ENCODE measurements at places on chromosomes 5 and 9. TPM values are rescaled to one million over a fixed set of nuclear protein-coding genes. Genes with fewer than 3 reads are reported as not detected.

GRCh38 chr5:157352756-157353340 lies 86.9 kb downstream of the CYFIP2 start:
- H3K27me3 ChIP-seq, result no peaks in the 10 kb centered on the region
- no peaks in the 10 kb centered on the region for H3K36me3 ChIP-seq
- no peak overlapping the region for H3K27ac ChIP-seq
- no peaks in the 10 kb centered on the region for H3K4me1 ChIP-seq
- H3K4me3 ChIP-seq, result no peak overlapping the region

- H3K4me1 ChIP-seq, result peaks cover 10% of the 10 kb centered on the region
- no peak overlapping the region for H3K4me3 ChIP-seq
- no peak for DNase-seq
- H3K27ac ChIP-seq, result no peak overlapping the region
- no peaks in the 10 kb centered on the region for H3K36me3 ChIP-seq
- no peaks in the 10 kb centered on the region for H3K27me3 ChIP-seq
Measured at GRCh38 chr9:88197781-88198340, 59.6 kb upstream of the SPATA31C2 start.

DNA sequence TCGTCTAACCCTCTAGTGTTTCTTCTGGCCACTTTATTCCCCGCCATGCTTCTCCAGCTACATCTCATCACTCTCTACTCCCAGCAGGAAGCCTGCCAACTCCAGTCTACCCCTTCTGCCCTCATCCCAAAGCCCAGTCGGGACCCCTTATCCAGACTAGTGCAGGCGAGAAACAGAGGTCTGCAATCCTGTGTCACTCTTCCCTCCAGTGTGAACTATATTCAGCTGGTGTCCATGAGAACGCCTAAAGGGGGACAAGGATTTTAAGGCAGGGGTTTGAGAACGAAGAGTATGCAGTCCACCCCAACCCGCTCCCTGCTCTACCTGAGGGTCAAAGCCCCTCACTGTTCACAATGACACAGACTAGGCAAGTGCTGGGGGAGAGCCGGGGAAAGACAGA lies 41.7 kb upstream of the GABRP start:
- H3K4me1 ChIP-seq, result no peaks in the 10 kb centered on the region
- H3K27ac ChIP-seq, result no peak overlapping the region
- no peak overlapping the region for H3K4me3 ChIP-seq
- peaks cover 21% of the 10 kb centered on the region for H3K27me3 ChIP-seq

GRCh38 chr9:133690081-133690561 lies 48.0 kb downstream of the SARDH start:
- no peak for DNase-seq
- H3K36me3 ChIP-seq, result peaks cover 40% of the 10 kb centered on the region
- no peaks in the 10 kb centered on the region for H3K27me3 ChIP-seq
- no peak overlapping the region for H3K4me3 ChIP-seq
- no peak overlapping the region for H3K27ac ChIP-seq

- H3K27ac ChIP-seq, result no peak overlapping the region
- no peaks in the 10 kb centered on the region for H3K36me3 ChIP-seq
- H3K27me3 ChIP-seq, result no peaks in the 10 kb centered on the region
- H3K4me3 ChIP-seq, result no peak overlapping the region
Measured at GRCh38 chr5:128674837-128675446, 136.9 kb upstream of the FBN2 start.

GRCh38 chr5:143664623-143665022 lies 147.3 kb upstream of the HMHB1 start:
- H3K27ac ChIP-seq, result no peak overlapping the region
- no peaks in the 10 kb centered on the region for H3K36me3 ChIP-seq
- H3K4me1 ChIP-seq, result peaks cover 28% of the 10 kb centered on the region
- H3K4me3 ChIP-seq, result no peak overlapping the region

- no peaks in the 10 kb centered on the region for H3K27me3 ChIP-seq
- DNase-seq, result no peak
- H3K4me1 ChIP-seq, result peaks cover 2% of the 10 kb centered on the region
- no peak overlapping the region for H3K4me3 ChIP-seq
Measured at GRCh38 chr5:142006363-142007236, 6.2 kb downstream of the GNPDA1 start.

DNA sequence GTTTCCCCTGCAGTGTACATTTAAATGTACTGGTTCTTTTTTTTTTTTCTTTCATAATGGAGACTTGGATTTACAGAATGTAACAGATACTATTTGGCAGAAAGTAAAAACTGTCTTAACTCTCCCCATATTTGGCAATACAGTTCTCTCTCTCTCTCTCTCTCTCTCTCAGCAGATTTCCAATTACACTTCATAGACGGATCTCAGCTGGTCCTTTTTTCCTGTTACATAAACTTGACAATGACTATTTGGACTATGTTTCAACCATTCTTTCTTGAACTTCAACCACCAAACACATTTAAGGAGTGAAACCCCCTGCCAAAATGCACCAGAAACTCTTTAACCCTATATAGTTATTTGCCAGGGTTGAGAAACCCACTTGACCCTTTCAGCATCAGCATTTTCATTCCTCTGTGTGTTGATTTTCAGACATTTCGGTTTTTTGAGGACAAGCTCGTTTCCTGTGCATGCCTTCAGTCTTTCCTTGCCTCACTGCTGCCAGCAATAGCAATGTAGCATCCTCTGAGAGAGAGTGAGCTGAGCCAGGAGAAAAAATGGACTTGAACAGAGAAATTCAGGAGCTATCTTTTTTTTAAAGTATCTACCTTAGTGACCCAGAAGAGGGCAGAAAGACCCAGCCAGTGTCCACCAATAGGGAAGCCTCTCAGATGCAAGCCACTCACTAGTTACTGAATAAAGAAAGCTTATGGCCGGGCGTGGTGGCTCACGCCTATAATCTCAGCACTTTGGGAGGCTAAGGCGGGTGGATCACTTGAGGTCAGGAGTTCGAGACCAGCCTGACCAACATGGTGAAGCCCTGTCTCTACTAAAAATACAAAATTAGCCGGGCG lies 26.0 kb upstream of the GNA14 start:
- H3K27me3 ChIP-seq, result no peaks in the 10 kb centered on the region
- H3K36me3 ChIP-seq, result no peaks in the 10 kb centered on the region
- no peaks in the 10 kb centered on the region for H3K4me1 ChIP-seq
- no peak overlapping the region for H3K4me3 ChIP-seq

DNA sequence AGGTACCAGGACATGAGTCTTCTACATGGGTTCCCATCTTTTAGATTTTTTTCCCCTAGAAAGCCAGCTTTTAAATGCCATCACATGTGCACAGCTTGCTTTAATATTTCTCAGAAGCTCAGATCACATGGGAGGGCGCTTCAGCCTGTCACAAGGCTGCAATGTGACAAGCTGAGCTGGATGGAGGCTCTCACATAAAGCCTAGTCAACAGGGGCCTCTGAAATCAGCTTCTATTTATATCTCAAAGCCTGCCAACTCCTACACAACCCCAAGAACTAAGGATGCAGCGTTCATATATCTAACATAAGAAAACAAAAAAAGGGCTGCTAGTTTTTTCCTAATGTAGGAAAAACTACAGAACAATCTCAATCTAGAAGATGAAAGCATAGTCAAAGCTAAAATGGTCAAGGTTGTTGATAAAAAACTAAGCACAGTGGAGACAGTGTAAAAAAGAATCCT lies 2.3 kb downstream of the ZFAND5 start:
- no peaks in the 10 kb centered on the region for H3K27me3 ChIP-seq
- peaks cover 29% of the 10 kb centered on the region for H3K36me3 ChIP-seq
- H3K4me3 ChIP-seq, result peak overlapping the region; percentile 81
- H3K27ac ChIP-seq, result peak overlapping the region; percentile 99
- peak; percentile 75 for DNase-seq

DNA sequence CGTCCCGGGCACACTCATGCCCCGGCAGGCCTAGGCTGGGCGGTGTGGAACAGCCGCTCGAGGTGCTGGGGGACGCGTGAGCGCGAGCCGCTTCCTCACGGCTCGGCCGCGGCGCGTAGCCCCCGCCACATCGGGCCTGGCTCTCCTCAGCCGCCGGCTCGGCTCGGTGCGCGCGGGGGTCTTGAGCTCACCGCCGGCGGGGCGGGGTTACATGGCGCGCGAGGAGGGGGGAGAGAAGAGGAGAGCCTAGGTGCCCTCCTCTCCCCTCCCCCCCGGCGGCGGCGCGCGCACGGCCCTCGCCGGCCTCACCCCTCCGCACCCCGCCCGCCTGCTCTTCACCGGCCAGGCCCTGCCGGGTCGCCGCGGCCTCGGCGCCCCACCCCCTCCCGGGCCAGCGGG lies 7.7 kb downstream of the RANBP6 start:
- H3K27me3 ChIP-seq, result no peaks in the 10 kb centered on the region
- no peaks in the 10 kb centered on the region for H3K36me3 ChIP-seq
- peak; percentile 54 for DNase-seq
- peaks cover 51% of the 10 kb centered on the region for H3K4me1 ChIP-seq

GRCh38 chr9:96486386-96487028 lies 36.5 kb downstream of the HABP4 start:
- H3K4me1 ChIP-seq, result peaks cover 67% of the 10 kb centered on the region
- peaks cover 48% of the 10 kb centered on the region for H3K36me3 ChIP-seq
- DNase-seq, result no peak
- no peak overlapping the region for H3K4me3 ChIP-seq
- H3K27ac ChIP-seq, result peak overlapping the region; percentile 33

GRCh38 chr9:136728548-136729123 lies 14.1 kb downstream of the LCN10 start:
- peak overlapping the region; percentile 59 for H3K27ac ChIP-seq
- peaks cover 9% of the 10 kb centered on the region for H3K36me3 ChIP-seq
- peaks cover 56% of the 10 kb centered on the region for H3K4me1 ChIP-seq

DNA sequence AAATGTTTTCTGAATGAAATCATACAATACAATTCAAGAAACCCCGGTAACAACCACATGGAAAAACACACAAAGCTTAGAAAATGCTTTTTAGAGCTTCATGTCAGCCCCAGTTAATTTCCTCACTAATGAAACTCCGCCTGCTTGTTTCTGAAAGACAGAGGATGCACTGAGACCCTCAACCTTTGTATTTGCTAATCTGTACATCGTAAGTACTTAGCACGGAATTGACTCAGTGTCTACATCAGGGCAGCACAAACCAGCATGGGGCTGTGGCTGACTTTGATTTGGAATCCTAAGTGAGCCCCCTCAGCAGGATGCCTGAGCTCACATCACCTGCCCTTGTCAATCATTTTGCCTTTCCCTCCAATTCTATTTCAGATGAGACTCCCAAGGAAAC lies 499.1 kb upstream of the MPDZ start:
- no peak for DNase-seq
- H3K4me1 ChIP-seq, result no peaks in the 10 kb centered on the region
- H3K27ac ChIP-seq, result no peak overlapping the region

- no peaks in the 10 kb centered on the region for H3K36me3 ChIP-seq
- H3K27me3 ChIP-seq, result no peaks in the 10 kb centered on the region
- H3K4me1 ChIP-seq, result no peaks in the 10 kb centered on the region
- no peak overlapping the region for H3K27ac ChIP-seq
- no peak for DNase-seq
- no peak overlapping the region for H3K4me3 ChIP-seq
Measured at GRCh38 chr5:60822285-60822556, 21.8 kb downstream of the ELOVL7 start.

DNA sequence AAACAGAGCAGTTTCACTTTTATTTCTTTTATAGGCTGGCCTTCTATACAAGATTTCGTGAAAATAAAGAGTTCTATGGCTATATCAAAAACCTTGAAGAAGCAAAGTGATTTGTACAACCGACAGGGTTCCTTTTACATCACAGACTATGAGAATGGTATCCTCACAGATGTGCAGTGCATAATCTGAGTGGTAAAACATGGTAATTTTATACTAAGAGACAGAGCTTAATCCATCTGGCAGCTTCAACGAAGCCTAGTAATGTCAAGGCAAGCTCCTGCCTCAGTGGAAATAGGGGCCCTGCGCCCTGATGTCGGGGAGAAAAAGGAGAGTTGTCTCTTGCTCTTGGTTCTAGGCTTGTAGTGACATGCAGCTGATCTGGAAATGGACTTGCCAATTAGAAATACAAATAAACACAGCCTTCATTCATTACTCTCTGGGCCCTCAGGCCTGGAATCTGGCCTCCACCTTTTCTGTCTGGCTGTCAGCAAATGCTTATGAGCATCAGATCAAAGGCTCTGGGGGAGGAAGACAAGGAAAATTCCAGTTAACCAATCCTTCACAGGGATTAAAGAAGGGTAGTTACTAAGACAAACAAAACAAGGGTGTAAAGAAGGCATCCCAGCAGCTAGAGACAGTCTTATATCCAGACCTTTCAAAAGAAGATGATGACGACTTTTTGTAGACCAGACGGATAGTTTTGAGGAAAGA lies 33.6 kb upstream of the TRIM32 start:
- H3K4me1 ChIP-seq, result peaks cover 17% of the 10 kb centered on the region
- no peak overlapping the region for H3K4me3 ChIP-seq
- H3K27ac ChIP-seq, result peak overlapping the region; percentile 41
- DNase-seq, result peak; percentile 12

DNA sequence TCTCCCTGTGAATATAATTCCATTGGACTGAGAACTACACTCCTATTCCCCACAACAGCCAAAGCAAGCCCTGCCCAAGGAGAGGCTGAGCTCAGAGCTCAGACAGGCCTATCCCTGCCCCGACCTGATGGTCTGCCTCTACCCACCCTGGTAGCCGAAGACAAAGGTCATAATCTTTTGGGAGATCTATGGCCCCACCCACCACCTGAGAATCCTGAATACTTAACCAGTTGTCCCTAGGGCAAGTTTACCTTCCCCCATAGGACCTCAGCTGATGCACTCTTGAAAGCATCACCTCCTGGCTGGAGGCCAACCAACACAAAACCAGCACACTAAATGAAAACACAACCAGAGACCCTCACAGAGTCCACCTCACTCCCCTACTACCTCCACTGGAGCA lies 167.5 kb downstream of the PRR16 start:
- H3K36me3 ChIP-seq, result no peaks in the 10 kb centered on the region
- H3K27ac ChIP-seq, result no peak overlapping the region
- DNase-seq, result no peak
- H3K27me3 ChIP-seq, result no peaks in the 10 kb centered on the region

GRCh38 chr5:54778783-54779182 lies 206.6 kb downstream of the ESM1 start:
- no peak overlapping the region for H3K27ac ChIP-seq
- H3K36me3 ChIP-seq, result no peaks in the 10 kb centered on the region
- H3K27me3 ChIP-seq, result peaks cover 5% of the 10 kb centered on the region
- no peaks in the 10 kb centered on the region for H3K4me1 ChIP-seq
- no peak for DNase-seq

OCLN gene
- total RNA-seq, result 34.8 TPM

GABRA6 gene
- total RNA-seq, result not detected

CLPTM1L gene
- total RNA-seq, result 65.4 TPM

ARHGAP26 gene
- total RNA-seq, result 18.2 TPM

ACTBL2 gene
- not detected for total RNA-seq

PDE6A gene
- total RNA-seq, result not detected
